Left kidney (tissue), 8 donors: ENCODE measurements at places on chromosomes 5 and 9.

GRCh38 chr9:107734256-107735013 is 244.9 kb upstream of the KLF4 start:
- no peak for DNase-seq

GRCh38 chr5:79612667-79613198 is 492 bp downstream of the TENT2 start:
- DNase-seq: no peak

DNA sequence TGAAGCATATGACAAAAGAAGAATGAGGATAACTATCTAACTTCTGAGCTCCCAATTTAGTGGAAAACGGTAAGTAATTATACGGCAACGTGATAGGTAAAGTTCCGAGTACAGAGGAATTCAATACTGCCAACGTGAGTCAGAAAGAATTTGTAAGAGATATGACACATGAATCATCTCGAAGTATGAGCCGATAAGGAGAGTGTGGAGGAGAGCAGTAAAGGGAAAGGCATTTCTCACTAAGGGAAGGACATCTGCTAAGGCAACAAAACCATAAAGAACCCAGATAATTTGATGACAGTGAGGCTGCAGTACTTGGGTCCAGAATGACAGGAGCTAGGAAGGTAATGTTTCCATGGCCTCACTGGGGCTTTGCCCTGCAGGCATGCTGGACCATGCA is 11.0 kb downstream of the MPDZ start:
- no peak for DNase-seq

DNA sequence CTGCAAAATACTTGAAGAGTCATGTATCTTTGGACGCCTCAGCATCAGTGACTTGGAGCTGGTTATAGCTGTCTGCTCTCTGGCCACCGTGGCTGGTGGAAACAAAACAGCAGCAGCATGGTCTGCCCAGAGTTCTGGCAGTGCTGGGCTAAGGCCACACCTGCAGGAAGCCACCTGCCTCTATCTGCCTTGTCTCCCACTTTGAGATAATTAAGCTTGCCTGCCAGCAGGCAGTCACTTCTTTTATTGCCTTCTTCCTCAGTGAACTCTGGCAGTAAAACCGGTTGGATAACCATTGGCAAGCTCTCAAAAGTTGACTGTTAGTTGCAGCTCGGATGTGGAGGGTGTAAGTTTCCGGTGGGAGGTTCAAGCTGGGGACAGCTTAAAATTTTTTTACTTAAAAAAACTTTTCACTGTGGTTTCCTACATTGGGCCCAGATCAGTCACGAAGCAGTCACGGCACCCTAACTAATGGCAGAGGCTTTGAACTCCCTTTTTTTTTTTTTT is 4.9 kb downstream of the SMIM3 start:
- DNase-seq: peak; percentile 89

GRCh38 chr5:72137826-72138409 is 30.6 kb downstream of the MAP1B start:
- DNase-seq: no peak
